A549 treated with dexamethasone at 1 μM for 4 hours (cell line): ENCODE measurements at places on chromosomes 7 and 10. TPM values are rescaled to one million over a fixed set of nuclear protein-coding genes. Genes with fewer than 3 reads are reported as not detected.

Gene HPS1
- 28.1 to 33.4 TPM (median 32.5 TPM) in 5 replicates for total RNA-seq

Gene CRHR2
- total RNA-seq = 0.05 to 0.07 TPM (median 0.05 TPM) in 4 of 5 replicates, not detected in the other

Gene TMEM176A
- 0.09 TPM in 1 of 5 replicates, not detected in the others for total RNA-seq

Gene TUBB8
- 0.04 to 0.15 TPM (median 0.07 TPM) in 5 replicates for total RNA-seq

Gene SFTPA1
- not detected in 5 replicates for total RNA-seq

Gene CYP26A1
- 2.5 to 3.2 TPM (median 2.6 TPM) in 5 replicates for total RNA-seq

Gene PAPOLB
- not detected in 5 replicates for total RNA-seq

Gene SPDYE8
- total RNA-seq = not detected in 5 replicates

Gene FFAR4
- total RNA-seq = 0.06 to 0.13 TPM (median 0.09 TPM) in 5 replicates

Gene FKBP6
- not detected in 5 replicates for total RNA-seq

Gene KLHDC10
- total RNA-seq = 10.6 to 19.6 TPM (median 16.8 TPM) in 5 replicates

Gene FGF8
- not detected in 5 replicates for total RNA-seq

Gene FEZF1
- not detected in 5 replicates for total RNA-seq

Gene HOXA3
- 3.0 to 6.2 TPM (median 5.4 TPM) in 5 replicates for total RNA-seq

Gene SLC29A4
- total RNA-seq = 9.4 to 17.9 TPM (median 15.5 TPM) in 5 replicates
